Keratinocyte (primary cell): ENCODE measurements at places on chromosomes 11 and 22.

- no peaks in the 10 kb centered on the region for H3K27me3 ChIP-seq
- no peak overlapping the region for H3K4me3 ChIP-seq
- no peak overlapping the region for H3K27ac ChIP-seq
- H3K36me3 ChIP-seq = no peaks in the 10 kb centered on the region
- no peak for DNase-seq
- H3K4me1 ChIP-seq = no peaks in the 10 kb centered on the region
Measured at GRCh38 chr11:15690320-15690719, 575.6 kb downstream of the INSC start.

- no peak overlapping the region for H3K27ac ChIP-seq
- no peaks in the 10 kb centered on the region for H3K36me3 ChIP-seq
- DNase-seq = no peak
- no peaks in the 10 kb centered on the region for H3K4me1 ChIP-seq
- H3K4me3 ChIP-seq = no peak overlapping the region
Measured at GRCh38 chr22:49739138-49739537, 88.5 kb downstream of the BRD1 start.

- no peaks in the 10 kb centered on the region for H3K27me3 ChIP-seq
- no peak for DNase-seq
- H3K27ac ChIP-seq = peak overlapping the region; percentile 61
- peaks cover 43% of the 10 kb centered on the region for H3K36me3 ChIP-seq
Measured at GRCh38 chr22:30301995-30302809, 12.9 kb upstream of the CASTOR1 start.

DNA sequence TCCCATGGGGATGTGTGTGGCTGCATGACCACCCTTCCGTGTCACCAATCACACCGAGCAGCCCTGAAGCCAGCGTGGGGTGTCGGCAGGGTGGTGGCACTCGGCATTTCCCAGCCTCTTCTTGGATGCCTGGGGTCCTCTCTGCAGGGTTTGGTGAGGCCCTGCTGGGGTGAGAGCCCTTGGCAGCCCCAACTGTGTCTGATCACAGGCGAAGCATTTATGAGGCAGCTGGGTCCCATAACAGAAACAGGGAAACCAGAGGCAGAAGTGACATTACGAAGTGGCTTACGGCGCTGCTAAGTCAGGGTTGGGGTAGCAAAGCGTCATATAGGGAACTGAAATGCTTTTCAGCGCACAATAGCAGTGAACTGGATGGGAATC is 92.3 kb upstream of the SEPTIN5 start:
- H3K27ac ChIP-seq = no peak overlapping the region
- no peaks in the 10 kb centered on the region for H3K36me3 ChIP-seq
- H3K4me3 ChIP-seq = no peak overlapping the region
- peaks cover 7% of the 10 kb centered on the region for H3K27me3 ChIP-seq

DNA sequence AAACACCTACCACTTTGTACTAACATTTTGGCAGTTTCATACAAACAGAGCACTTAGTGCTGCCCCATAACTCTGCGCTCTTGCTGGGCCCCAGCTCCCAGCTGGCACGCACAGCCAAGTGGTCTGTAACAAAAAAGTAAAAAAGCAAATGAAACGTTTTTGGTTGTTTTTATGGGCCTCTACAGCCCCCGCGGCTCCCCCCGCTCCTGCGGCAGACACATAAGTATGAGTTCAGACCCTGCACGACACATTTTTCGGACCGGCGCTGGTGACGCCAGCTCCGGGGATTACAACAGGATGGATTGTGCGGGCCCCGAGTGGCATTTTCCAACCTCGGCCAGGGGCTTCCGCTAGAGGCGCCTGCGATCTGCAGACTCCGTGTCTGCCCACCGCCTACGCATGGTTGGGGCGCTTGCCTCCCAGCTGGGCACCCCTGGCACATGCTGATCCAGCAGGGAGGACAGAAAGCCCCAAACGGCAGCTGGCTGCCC is 418.2 kb downstream of the SOX6 start:
- H3K4me1 ChIP-seq = peaks cover 7% of the 10 kb centered on the region
- no peak overlapping the region for H3K4me3 ChIP-seq
- H3K36me3 ChIP-seq = no peaks in the 10 kb centered on the region
- DNase-seq = no peak
- no peaks in the 10 kb centered on the region for H3K27me3 ChIP-seq

- H3K36me3 ChIP-seq = no peaks in the 10 kb centered on the region
- H3K27ac ChIP-seq = no peak overlapping the region
- H3K4me1 ChIP-seq = no peaks in the 10 kb centered on the region
- no peak overlapping the region for H3K4me3 ChIP-seq
- H3K27me3 ChIP-seq = no peaks in the 10 kb centered on the region
Measured at GRCh38 chr11:26865703-26866102, 128.2 kb upstream of the FIBIN start.

DNA sequence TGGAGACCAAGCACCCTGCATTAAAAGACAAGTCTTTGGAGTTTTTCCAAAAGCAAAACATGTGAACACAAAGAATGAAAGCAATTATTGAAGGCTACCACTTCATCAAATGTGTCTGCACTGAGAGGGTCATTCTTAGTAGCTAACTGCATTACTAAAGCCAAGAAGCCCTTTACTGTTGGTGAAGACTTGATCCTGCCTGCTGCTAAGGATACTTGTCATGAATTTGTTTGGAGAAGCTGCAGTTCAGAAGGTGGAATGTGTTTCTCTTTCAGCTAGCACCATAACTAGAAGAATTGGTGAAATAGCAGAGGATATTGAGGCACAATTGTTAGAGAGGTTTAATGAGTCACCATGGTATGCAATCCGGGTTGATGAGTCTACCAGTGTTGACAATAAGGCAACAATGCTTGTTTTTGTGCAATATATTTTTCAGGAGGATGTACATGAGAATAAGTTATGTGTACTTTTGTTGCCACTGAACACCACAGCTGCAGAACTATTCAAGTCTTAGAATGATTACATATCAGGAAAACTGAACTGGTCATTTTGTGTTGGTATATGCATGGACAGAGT is 457.3 kb upstream of the ISX start:
- H3K27ac ChIP-seq = no peak overlapping the region
- peaks cover 8% of the 10 kb centered on the region for H3K4me1 ChIP-seq
- DNase-seq = peak; percentile 4

DNA sequence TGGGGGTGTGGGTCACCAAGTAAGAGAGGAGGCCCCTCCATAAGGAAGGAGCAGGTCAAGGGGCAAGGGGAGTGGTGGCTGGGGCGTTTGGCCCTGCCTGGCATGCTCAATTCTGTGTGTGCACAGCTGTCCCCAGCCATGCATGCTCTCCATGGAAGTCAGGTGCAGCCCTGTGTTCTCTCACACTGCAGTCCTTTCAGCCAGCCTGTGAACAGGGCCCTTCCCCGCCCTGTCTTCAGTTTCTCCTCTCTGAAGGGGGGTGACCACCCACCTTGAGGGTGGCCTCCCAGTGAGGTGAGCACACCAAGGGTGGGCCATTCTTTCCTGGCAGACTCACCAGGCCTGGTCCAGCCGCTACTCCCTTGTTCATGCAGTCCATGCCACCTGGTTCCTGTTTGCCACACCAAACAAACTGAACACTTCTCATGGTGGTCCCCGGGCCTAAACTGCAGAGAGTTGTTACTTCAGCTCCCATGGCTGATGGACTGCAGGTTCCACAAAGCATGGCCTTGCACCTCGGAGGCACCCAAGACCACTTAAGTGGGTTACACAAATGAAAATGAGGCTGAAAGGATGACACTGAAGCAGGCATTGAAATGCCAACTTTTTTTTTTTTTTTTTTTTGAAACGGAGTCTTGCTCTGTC is 1.7 kb upstream of the CHCHD10 start:
- peaks cover 16% of the 10 kb centered on the region for H3K4me1 ChIP-seq
- DNase-seq = no peak
- H3K27ac ChIP-seq = no peak overlapping the region

GRCh38 chr11:118045191-118045590 is 31.7 kb upstream of the TMPRSS4 start:
- no peak overlapping the region for H3K4me3 ChIP-seq
- peak; percentile 19 for DNase-seq
- H3K27me3 ChIP-seq = no peaks in the 10 kb centered on the region
- H3K4me1 ChIP-seq = peaks cover 10% of the 10 kb centered on the region
- no peaks in the 10 kb centered on the region for H3K36me3 ChIP-seq
- no peak overlapping the region for H3K27ac ChIP-seq

DNA sequence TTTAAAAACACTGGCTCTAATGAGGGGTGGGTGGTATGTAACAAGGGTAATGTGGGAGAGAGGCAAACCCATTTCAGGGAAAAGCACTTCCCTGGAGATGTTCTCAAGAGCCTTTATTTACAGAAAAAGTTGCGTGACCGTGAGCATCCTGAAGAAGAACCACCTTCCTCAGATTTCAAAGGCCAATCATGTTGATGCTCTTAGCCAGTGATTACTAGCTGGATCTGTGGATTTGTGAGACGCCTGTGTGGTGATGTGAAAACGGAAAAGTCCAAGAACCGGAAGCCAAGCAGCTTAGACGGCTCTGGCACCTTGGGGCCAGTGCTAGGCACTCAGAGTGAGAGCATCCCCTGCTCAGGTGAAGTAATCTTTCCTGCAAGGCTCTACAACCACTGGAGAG is 12.6 kb upstream of the UBASH3B start:
- H3K4me1 ChIP-seq = peaks cover 20% of the 10 kb centered on the region
- no peaks in the 10 kb centered on the region for H3K27me3 ChIP-seq
- no peak overlapping the region for H3K4me3 ChIP-seq
- peak overlapping the region; percentile 38 for H3K27ac ChIP-seq
- no peak for DNase-seq
- H3K36me3 ChIP-seq = no peaks in the 10 kb centered on the region

GRCh38 chr11:123797114-123797513 is 9.0 kb downstream of the OR6M1 start:
- H3K4me1 ChIP-seq = no peaks in the 10 kb centered on the region
- H3K4me3 ChIP-seq = no peak overlapping the region
- no peak for DNase-seq
- no peaks in the 10 kb centered on the region for H3K36me3 ChIP-seq
- no peak overlapping the region for H3K27ac ChIP-seq

- DNase-seq = no peak
- H3K36me3 ChIP-seq = no peaks in the 10 kb centered on the region
- H3K27me3 ChIP-seq = no peaks in the 10 kb centered on the region
- no peak overlapping the region for H3K27ac ChIP-seq
- no peaks in the 10 kb centered on the region for H3K4me1 ChIP-seq
Measured at GRCh38 chr11:30560206-30561106, 25.7 kb downstream of the MPPED2 start.

GRCh38 chr11:79481795-79482194 is 41.0 kb upstream of the TENM4 start:
- H3K27ac ChIP-seq = no peak overlapping the region
- no peaks in the 10 kb centered on the region for H3K4me1 ChIP-seq
- no peaks in the 10 kb centered on the region for H3K27me3 ChIP-seq

DNA sequence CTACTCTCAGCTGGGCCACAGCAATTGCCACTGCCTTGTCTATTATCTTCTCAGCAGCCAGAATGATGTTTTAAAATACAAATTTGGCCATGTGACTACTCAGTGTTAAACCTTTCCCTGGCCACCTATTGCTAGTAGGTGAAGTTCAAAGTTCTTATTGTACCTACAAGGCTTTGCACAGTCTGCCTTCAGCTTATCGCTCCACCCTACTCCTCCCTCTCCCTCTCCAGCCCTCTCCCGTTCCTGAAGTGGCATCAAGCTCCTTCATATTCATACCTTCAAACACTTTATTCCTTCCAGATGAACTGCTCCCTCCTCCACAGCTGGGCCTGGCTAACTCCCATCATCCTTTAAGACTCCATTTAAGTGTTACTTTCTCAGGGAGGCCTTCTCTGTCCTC is 37.3 kb downstream of the OR10A6 start:
- H3K36me3 ChIP-seq = no peaks in the 10 kb centered on the region
- H3K27me3 ChIP-seq = no peaks in the 10 kb centered on the region
- H3K27ac ChIP-seq = no peak overlapping the region
- no peak for DNase-seq
- H3K4me3 ChIP-seq = no peak overlapping the region

DNA sequence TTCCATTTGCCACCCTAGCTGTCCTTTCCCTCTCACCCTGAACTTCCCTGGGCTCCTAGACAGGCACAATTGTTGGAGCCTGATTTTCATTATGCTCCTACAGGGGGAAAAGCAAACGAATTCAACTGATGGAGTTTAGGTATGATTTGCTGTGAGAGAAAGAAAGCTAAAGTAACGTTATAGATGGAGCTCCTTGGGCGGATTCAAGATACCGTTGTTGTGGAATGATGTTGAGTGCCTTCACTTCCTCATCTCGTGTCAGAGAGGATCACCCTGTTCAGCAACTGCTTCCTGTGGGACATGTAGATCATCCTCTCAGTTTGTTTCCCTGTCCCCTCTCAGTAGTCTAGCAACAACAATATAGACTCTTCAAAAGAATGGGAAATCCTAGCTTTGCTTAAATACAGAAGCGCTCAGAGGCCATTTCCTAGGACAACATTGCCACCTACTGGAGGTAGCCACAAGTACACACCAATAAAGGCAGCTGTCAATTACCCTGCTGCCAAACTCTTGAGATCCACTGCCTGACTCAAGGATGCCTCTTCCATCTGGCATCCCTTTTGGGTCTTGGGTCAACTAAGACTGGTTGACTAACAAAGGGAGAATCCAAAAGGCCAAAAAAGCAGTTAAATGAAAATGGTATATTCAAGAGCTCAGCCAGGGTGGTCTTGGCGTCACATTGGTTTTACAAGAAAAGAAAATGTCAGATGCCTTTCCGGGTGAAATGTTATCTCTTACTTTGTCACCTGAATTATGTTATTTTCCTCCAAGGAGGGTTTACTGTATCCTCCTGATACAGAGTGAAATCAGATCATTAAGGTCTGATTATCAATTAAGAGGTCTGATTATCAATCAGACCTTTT is 13.5 kb upstream of the DTX4 start:
- H3K27ac ChIP-seq = no peak overlapping the region
- no peak overlapping the region for H3K4me3 ChIP-seq
- H3K27me3 ChIP-seq = no peaks in the 10 kb centered on the region
- H3K4me1 ChIP-seq = no peaks in the 10 kb centered on the region

GRCh38 chr22:37630839-37631435 is 8.5 kb upstream of the SH3BP1 start:
- H3K4me1 ChIP-seq = peaks cover 12% of the 10 kb centered on the region
- no peak overlapping the region for H3K4me3 ChIP-seq
- peaks cover 19% of the 10 kb centered on the region for H3K36me3 ChIP-seq

DNA sequence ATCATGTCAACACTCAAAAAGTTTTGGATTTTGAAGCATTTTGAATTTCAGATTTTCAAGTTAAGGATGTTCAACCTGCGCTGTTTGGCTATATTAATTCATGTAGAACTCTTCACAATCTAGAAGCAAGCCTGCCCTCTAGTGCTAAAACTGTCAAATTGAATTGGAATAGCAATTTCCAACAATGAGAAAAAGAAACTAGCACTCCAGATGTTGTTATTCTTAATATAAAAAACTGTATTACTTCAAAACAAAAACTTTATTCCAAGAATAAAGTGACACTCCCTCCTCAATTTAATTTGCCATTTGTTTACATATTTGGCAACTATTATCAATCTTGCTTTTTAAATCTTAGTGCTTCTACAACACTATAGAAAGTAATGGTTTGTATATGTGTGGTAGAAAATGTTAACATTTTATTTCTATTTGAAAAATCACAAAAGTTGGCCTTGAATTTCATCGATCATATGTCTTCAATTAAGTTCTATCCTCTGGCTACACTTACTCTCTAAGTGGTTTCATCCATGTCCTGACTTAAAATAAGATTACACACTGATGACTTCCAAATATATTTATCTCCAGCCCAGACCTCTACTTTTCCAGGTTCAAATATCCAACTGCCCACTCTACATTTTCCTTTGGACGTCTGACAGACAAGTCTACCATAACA is 36.6 kb downstream of the DCUN1D5 start:
- no peak for DNase-seq
- H3K4me1 ChIP-seq = no peaks in the 10 kb centered on the region
- H3K36me3 ChIP-seq = no peaks in the 10 kb centered on the region
- no peak overlapping the region for H3K4me3 ChIP-seq
- no peaks in the 10 kb centered on the region for H3K27me3 ChIP-seq
